ENCODE measurements at places on chromosomes 6 and 20.
A peak's percentile ranks its signal among the peaks of the same experiment; 100 is the strongest.

- H3K27me3 ChIP-seq, result no peaks in the 10 kb centered on the region
- no peaks in the 10 kb centered on the region for H3K36me3 ChIP-seq
- no peak overlapping the region for H3K27ac ChIP-seq
- H3K4me1 ChIP-seq, result peaks cover 8% of the 10 kb centered on the region
These were observed 63.1 kb downstream of the ATXN1 start for GRCh38 chr6:16698162-16698533.

DNA sequence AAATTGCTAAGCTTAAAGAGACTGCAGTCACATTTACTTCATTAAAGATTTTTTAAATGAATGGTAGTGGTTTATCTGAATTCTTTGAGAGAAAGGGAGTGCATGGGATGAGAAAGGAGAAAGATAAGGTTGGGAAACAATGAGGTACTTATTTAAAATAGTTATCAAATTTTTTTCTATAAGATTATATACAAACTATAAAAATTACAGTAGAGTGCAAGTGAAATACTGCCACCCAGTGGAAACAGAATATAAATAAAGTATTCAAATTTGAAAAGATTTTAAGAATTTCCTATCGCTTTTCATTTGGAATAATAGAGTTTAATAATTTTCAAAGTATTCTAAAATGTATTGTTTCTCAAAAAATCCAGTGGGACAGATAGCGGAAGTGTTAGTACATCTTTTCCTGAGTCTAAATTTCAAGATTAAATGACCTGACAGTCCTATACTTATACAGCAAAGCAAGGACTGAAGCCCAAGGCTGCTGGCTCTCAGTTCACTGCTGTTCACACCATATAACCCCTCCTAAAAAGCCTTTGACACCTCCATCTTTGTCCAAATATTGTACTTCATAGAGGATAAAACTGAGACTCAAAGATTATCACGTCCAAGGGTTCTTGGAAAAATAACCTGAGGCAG is 31.1 kb downstream of the EPM2A start:
- no peaks in the 10 kb centered on the region for H3K27me3 ChIP-seq
- no peak overlapping the region for H3K4me3 ChIP-seq
- no peaks in the 10 kb centered on the region for H3K4me1 ChIP-seq
- DNase-seq, result no peak

- H3K27ac ChIP-seq, result no peak overlapping the region
- H3K36me3 ChIP-seq, result no peaks in the 10 kb centered on the region
- no peaks in the 10 kb centered on the region for H3K27me3 ChIP-seq
- DNase-seq, result no peak
- no peak overlapping the region for H3K4me3 ChIP-seq
- H3K4me1 ChIP-seq, result no peaks in the 10 kb centered on the region
These were observed 13.1 kb downstream of the TCP11 start for GRCh38 chr6:35128042-35128441.

- H3K4me3 ChIP-seq, result no peak overlapping the region
- no peaks in the 10 kb centered on the region for H3K36me3 ChIP-seq
- peaks cover 2% of the 10 kb centered on the region for H3K27me3 ChIP-seq
- DNase-seq, result no peak
These were observed 326.6 kb upstream of the RNF24 start for GRCh38 chr20:4341804-4342485.

DNA sequence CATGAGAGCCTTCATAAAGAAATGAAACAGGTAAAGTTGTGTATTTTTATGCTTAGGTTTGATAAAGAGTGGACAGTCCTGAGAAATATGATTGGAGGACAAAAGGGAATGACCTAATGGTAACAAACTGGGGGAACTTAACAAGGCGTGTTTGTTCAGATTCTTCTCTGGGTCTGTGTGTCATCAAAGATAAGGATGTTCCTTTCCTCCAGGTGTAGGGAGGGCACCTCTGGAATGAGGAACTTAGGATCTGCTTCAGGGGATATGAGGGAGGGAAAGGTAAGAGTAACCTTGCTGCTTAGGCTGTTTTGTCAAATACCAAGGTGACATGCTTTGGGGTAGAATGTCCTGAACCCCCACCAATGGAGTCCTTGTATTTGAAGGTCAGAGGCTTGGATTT is 291.9 kb downstream of the KCNQ5 start:
- H3K27ac ChIP-seq, result no peak overlapping the region
- DNase-seq, result no peak
- no peak overlapping the region for H3K4me3 ChIP-seq
- H3K36me3 ChIP-seq, result no peaks in the 10 kb centered on the region
- no peaks in the 10 kb centered on the region for H3K4me1 ChIP-seq

GRCh38 chr20:43959079-43959919 is 44.6 kb downstream of the TOX2 start:
- DNase-seq, result no peak
- H3K4me3 ChIP-seq, result no peak overlapping the region
- H3K27me3 ChIP-seq, result no peaks in the 10 kb centered on the region
- no peak overlapping the region for H3K27ac ChIP-seq
- H3K36me3 ChIP-seq, result no peaks in the 10 kb centered on the region
- H3K4me1 ChIP-seq, result peaks cover 5% of the 10 kb centered on the region

DNA sequence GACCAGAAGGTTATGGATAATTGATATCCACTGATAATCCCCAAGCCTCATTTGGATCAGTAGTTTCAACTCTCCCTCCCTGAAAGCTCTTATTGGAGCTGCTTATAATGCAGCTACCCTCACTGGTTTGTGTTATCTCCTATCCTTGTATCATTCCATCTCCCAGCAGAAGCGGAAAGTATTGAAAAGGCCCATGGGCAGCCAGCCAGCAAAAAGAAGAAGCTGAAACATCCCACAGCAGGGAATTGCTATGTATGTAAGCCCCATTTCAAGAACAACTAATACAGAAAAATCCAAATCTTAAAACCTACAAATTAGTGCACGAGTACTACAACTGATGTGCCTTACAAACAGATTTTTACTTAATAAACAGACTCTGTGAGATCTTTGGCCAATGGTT is 269.0 kb upstream of the ECI2 start:
- no peak for DNase-seq
- H3K4me3 ChIP-seq, result no peak overlapping the region
- no peaks in the 10 kb centered on the region for H3K27me3 ChIP-seq

GRCh38 chr20:56506103-56506502 is 18.4 kb upstream of the FAM209A start:
- H3K36me3 ChIP-seq, result no peaks in the 10 kb centered on the region
- H3K4me3 ChIP-seq, result no peak overlapping the region
- no peak overlapping the region for H3K27ac ChIP-seq

DNA sequence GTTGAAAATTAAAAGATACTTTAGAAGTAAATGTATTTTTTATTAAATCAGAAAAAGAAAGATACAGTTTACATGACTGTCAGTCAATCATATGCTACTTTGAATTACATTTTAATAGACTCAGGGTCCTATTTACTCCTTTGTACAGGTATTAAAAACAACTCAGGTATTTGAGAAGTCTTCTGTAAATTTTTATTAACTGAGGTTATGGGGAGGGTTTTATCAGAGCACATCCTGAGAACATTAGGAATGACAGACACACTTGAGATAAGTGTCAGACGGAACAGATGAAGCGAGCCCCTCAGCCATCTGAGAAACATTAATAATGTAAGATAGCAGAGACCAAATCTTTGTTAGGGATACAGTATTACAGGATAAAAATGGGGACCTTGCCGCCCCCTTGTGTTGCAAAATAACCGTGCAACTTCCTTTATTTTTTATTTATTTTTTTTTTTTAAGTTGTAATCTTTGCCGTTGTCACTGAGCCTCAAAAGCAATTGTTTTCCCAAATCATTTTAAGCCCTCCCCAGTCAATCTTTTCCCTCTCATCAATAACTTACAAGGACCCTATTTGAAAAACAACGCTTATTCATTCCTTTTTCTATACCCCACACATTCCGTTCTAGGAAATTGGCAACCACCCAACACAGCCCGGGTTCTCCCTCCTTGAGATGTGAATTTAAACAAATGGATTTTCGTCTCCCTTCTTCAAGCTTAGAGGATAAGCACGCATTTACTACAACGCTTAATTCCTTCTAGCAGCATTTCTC is 126.7 kb downstream of the BCAS1 start:
- H3K36me3 ChIP-seq, result no peaks in the 10 kb centered on the region
- no peak overlapping the region for H3K4me3 ChIP-seq
- H3K27me3 ChIP-seq, result no peaks in the 10 kb centered on the region
- H3K4me1 ChIP-seq, result peaks cover 4% of the 10 kb centered on the region

GRCh38 chr6:134379076-134379475 is 61.2 kb upstream of the SGK1 start:
- no peaks in the 10 kb centered on the region for H3K36me3 ChIP-seq
- no peak for DNase-seq
- H3K27ac ChIP-seq, result no peak overlapping the region

DNA sequence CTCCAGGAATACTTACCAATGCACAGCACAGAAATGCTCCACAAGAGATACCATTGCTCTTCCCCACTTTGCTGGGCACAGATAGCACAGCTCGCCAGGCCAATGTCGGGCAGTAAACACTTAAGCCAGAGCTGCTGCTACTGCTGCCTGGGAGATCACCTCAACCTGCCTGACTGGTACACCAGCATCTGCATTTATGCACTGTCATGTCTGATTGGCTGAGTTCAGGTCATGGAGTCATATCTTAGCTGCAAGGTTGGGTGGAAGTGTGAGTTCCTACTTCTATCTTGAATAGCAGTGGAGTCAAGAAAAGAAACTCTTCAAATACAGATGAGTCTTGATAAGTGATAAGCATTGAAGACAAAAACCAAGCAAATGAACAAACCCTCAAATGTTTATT is 10.9 kb upstream of the ADGRF4 start:
- no peaks in the 10 kb centered on the region for H3K27me3 ChIP-seq
- no peak overlapping the region for H3K4me3 ChIP-seq
- no peaks in the 10 kb centered on the region for H3K4me1 ChIP-seq
- DNase-seq, result no peak

GRCh38 chr6:104527761-104528415 is 331.8 kb downstream of the HACE1 start:
- no peaks in the 10 kb centered on the region for H3K36me3 ChIP-seq
- H3K27ac ChIP-seq, result peak overlapping the region; percentile 5
- H3K4me1 ChIP-seq, result peaks cover 12% of the 10 kb centered on the region
- peak; percentile 76 for DNase-seq

- H3K4me3 ChIP-seq, result no peak overlapping the region
- no peaks in the 10 kb centered on the region for H3K36me3 ChIP-seq
- no peaks in the 10 kb centered on the region for H3K27me3 ChIP-seq
These were observed 9.0 kb downstream of the MOXD1 start for GRCh38 chr6:132392270-132392646.

DNA sequence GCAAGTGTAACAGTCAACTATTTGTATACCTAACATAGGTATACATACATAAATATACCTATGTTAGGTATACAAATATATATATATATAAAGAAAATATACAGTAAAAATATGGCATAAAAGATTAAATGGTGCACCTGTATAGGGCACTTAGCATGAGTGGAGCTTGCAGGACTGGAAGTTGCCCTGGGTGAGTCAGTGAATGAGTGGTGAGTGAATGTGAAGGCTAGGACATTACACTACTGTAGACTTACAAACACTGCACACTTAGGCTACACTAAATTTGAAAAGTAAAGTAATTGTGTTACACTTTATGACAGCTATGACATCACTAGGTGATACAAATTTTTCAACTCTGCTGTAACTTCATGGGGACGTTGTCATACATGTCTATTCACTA is 65.6 kb downstream of the CDC5L start:
- no peak overlapping the region for H3K27ac ChIP-seq
- H3K4me1 ChIP-seq, result no peaks in the 10 kb centered on the region
- no peak for DNase-seq
- no peaks in the 10 kb centered on the region for H3K27me3 ChIP-seq

All from aorta (tissue), 5 donors.